NCI-H1436 treated with DMSO at 0.1 percent for 48 hours (cell line): ENCODE measurements at places on chromosomes 13 and 19.

DNA sequence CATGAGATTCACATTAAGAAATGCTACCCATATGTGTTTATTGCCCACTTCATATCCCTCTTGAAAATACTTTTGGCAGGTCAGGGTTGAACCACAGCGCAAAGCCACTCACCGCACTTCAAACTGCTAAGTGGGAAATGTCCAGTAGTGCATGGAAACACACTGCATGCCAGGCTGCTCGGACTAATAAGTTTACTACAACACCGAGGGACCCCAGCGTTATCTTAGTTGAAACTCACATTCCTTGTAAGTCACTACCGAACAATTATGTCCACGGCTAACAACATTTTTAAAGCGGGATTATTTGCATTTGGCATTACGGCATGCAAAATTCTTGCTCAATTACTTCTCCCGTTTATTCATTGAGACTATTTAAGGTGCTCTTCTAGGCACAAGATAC, 4.0 kb downstream of the BRD4 start:
- DNase-seq = no peak

GRCh38 chr13:80307401-80307987, 33.4 kb downstream of the SPRY2 start:
- DNase-seq = no peak

GRCh38 chr19:29566496-29567054, 39.5 kb upstream of the POP4 start:
- no peak for DNase-seq

DNA sequence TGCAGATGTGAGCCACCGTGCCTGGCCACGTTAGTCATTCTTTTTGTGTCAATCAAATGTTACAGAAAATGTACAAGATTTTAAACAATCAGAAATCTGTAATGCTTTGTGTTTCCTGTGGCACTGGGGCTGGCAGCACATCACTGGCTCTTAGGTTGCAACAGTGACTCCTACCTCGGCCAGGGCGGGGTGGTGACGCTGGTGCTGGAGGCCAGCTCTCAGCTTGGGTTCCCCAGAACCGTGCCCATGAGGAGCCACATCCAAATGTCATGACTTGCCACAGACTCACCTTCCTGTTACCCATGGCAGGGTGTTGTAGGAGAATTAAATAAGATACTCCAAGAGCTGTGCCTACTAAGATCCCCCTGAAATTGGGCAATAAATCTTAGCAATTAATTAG, 161.7 kb downstream of the TEX29 start:
- no peak for DNase-seq

DNA sequence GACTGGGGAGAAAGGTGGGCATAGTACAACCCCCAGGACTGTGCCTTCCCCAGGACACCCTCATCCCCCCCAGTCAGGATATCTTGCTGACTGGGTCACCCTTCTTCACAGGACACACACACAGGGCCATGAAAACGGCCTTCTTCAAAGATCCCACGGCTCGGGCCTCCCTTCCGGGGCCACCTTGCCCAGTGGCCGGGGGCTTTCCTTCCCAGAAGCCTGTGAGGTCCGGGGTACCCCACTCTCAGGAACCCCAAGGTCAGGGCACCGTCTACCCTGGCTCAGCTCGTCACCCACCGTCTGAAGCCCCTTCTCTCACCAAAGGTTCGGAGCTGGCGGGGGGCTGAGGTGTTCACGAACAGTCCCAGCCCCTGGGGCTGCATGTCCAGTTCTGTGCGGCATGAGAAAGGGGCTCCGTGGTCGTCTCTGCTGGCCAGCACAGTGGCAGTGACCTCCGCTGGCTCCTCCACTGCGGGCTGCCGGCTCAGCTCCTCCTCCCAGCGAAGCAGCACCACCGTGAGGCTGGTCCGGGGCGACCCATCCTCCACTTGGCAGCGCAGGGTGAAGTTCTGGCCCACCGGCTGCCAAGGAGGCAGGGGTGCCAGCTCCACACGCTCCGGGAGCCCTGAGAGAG, 2.1 kb upstream of the RAVER1 start:
- DNase-seq = no peak

DNA sequence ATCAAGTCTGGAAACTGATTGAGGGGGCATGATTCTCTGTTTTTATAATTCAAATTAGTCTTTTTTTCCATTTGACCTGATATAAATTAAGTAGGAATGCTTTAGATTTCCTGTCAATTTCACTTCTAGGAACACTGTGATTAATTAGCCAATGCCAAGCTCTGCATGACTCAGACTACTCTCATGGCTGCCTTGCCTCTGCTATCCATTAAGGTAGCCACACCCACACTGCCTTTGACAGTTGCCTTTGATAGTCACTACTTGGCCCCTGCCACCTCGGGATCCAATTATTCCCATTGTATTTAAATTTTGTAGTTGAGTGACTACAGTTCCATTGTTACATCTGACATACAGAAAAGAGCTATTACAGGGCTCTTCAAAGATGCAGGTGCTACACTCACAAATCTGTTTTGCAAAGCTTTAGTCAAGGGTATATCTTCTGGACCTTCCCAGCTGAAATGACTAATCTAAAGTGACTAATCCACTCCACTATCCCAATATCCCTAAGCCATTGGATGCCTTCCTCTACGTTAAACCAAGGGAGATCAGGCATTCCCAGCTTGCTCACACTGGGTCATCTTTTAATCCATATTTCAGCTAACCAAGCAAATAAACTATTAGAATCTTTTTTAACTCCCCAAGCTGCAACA, 1193.1 kb upstream of the MIR17HG start:
- no peak for DNase-seq

DNA sequence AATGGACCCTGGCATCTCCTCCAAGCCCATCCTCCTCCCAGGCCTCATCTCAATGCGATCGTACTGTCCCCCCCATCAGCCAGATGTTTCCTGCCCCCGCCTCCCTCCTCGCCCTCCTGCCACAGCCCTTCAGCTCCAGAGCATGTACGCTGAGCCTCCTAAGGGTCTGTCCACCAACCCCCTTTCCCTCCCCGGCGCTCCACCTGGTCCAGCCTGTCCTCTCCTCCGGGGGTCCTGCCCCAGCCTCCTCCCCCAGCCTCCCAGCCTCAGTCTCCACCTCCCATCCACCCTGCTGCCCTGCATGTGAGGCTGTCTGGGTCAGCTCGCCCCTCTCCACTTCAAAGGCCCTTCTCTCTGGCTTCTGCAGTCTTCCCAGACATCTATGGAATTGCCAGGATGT, 4.5 kb downstream of the SIRT2 start:
- DNase-seq = no peak

DNA sequence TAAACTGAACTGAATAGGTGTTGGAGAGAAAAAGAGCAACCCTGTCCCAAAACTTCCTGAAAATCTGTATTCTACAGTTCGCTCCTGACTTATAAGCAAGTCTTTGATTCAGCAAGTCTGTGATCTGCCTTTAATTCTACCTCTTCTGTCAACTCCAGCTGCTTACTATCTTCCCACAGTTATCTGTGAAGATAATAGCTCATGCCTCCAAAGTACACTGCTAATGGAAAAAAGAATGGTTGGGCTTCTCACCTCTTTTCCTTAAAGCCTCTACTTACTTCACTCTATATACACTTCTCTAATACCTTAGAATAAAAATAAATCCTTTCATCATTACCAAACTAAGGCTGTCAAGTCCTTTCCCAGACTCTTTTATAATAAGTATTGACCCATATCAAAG, 391.5 kb upstream of the MIR17HG start:
- no peak for DNase-seq

GRCh38 chr19:46606681-46607447, 5.7 kb downstream of the CALM3 start:
- DNase-seq = no peak

DNA sequence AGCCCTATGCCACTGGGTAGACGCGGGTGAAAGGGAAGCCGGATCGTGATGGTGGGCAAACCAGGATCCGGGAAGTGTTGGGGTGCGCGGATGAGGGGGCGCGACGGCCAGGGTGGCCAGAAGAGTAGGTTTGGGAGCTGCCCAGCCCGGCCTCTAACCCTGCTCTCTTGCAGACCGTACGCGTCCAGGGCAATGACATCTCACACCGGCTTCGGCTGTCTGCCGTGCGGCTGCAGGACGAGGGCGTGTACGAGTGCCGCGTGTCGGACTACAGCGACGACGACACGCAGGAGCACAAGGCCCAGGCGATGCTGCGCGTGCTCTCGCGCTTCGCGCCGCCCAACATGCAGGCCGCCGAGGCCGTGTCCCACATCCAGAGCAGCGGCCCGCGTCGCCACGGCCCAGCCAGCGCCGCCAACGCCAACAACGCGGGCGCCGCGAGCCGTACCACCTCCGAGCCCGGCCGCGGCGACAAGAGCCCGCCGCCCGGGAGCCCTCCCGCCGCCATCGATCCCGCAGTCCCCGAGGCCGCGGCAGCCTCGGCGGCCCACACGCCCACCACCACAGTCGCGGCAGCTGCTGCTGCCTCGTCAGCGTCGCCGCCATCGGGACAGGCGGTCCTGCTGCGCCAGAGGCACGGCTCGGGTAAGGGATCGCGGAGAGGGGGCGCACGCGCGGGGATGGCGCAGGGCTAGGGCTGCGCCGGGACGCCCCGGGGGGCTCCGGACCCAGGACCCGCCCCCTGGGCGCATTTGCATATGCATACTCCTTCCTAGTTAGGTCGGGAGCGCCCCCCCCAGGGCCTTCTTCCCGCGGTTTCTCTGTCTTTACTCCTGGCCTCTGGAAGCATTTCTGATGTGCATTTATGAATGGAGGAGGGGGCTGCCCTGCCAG, 4.1 kb downstream of the VSTM2B start:
- DNase-seq = no peak

DNA sequence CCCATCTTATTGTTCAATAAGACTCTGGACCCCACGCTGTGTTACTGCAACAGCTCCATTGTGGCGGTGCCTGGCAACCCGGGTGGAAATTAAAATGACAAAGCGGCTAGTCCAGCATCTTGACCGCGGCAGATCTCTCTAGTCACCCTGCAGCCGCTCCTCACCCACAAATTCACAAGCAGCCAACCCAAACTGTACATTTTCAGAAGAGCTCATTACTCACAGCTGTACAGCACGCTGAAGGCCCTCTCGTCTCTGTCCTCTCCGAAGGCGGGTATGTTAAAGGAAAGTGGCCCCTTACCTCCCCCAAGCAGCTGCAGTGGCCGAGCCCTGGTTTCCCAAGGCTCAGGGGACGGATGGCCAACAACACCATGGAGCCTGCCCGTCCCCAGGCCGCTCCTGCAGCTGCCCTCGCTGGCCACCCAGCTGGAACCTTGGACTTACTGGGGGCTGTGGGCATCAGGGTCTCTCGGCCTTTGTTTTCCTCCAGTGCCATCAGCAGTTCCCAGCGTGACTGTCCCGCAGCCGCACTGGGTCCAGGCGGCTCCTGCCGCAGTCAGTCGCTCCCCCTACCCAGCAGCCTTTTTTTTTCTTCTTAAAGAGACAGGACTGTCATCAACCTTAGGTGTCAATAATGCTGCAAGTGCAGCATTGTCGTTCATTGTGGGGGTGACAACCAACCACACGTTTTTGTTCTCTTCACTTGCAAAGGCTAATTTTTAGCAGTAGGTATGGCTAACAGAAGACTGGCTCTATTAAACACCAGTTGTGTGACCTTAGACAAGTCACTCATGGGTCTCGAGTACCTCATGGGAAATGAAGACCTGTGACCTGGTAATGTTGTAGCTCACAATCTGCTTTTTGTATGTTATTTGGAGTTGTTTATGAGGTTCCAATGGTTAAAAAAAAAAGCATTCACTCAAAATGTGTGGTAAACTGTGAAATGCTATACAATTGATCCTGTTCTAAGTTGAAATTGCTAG, at the start of gene SACS:
Gene SACS, minus strand, starts transcription at position 532 of the 983 bp plus-strand sequence. CDS start 22,463 bp downstream, outside the sequence.
- no peak for DNase-seq

DNA sequence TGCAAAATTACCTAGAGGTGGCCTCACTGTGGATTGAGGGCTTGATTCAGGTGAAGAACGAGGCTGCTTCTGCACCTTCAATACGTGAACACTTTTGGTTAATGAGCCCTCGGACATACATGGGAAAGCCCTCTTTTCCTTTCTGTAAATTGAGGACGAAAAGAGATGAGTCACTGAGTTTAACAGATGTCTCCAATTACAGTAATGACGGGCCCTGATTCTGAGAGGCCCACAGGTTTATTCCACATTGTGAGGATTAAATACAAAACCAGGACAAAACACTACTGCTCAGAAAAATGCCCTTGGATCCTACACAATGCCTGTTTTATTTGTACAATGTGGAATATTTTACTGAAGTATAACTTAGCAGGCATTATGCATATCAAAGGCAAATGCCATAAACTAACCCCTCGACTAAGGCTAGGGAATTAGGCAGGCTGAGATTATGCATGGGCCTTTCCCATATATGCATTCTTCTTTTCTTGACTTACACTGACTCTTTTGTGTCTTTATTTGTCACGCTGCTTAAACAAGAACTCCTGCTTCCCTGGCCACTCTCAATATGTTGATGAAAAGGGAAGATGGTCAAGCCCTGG, 819.9 kb downstream of the OLFM4 start:
- DNase-seq = no peak

GRCh38 chr19:7497292-7497691, 8.5 kb upstream of the PEX11G start:
- no peak for DNase-seq

GRCh38 chr13:80840316-80840976, 499.5 kb upstream of the SPRY2 start:
- no peak for DNase-seq

DNA sequence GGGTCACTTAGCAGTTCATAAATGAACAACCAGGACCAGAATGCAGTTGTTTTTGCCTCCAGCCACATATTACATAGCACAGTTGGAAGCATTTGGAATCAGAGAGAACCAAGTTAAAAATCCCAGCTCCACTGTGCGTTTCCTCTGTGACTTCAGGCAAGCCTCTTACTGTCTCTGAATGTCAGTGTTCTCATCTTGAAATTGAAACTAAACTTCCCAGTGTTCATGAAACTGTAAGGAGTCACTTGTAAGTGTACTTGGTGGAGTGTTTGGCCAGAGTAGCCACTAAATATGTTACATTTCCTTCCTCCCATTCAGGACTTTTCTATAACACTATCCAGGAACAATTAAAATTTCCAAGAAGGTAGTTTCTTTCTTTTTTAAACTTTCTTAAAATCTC, 276.8 kb downstream of the KCNRG start:
- no peak for DNase-seq

- DNase-seq = no peak
These were observed 1.2 kb downstream of the SELENOW start for GRCh38 chr19:47779524-47780214.

- DNase-seq = no peak
These were observed 34.0 kb downstream of the ITM2B start for GRCh38 chr13:48266701-48267639.

DNA sequence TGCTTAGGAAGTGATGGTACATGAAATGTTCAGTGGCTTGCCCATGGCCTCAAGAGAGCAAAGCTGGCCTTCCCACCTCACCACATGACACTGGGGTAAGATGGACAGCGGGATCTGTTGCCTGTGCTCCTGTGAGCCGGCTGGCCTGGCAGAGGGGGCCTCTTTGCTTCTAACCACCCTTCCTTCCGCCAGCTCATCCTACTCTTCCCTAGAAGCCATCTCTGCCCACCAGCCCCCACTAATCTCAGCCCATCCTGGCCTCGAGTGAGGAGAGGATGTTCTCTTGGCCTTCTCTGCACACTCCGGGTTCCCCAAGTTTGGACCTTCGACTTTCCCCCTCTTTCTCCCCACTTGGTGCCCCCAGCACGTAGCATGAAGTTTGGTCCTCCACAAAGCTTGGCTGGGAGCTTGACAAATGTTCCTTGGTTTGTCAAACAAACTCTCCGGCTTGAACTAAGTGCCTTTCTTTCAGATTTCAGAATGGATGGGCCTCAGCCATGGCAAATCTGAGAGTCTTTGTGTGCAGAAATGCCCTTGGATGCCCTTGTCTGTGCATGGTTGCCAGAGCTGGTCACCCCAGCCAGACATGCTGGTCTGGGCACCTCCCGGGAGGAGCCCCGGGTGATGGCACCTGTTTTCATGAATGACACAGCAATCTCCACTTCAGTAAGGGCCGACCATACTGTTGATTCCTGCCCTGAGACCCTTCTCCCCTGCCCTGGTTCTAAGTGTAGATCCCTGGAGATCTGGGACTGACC, 145.5 kb downstream of the URI1 start:
- no peak for DNase-seq
